H54 (cell line): ENCODE measurements at places on chromosomes 3 and 15.

DNA sequence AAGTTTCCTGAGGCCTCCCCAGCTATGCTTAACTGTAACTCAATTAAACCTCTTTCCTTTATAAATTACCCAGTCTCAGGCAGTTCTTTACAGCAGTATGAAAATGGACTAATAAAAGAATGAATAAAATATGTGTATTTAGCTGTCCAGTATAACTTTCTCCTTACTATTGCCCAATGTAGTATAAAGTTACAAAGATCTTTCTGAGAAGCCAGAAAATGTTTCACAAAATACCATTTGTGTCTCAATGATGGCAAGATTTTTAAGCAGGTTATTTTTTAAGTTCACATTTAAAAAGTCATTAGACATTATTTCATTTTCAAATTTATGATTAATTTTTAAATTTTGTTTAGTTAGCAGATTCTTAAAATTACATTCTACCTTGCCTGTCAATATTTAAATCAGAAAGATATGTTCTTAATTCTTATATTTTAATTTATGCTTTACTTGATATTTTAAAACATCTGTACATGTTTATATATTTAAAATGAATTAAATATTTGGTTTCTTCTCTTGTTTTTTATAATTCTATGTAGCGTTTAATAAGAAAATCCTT lies 189.2 kb downstream of the GBE1 start:
- DNase-seq: no peak

DNA sequence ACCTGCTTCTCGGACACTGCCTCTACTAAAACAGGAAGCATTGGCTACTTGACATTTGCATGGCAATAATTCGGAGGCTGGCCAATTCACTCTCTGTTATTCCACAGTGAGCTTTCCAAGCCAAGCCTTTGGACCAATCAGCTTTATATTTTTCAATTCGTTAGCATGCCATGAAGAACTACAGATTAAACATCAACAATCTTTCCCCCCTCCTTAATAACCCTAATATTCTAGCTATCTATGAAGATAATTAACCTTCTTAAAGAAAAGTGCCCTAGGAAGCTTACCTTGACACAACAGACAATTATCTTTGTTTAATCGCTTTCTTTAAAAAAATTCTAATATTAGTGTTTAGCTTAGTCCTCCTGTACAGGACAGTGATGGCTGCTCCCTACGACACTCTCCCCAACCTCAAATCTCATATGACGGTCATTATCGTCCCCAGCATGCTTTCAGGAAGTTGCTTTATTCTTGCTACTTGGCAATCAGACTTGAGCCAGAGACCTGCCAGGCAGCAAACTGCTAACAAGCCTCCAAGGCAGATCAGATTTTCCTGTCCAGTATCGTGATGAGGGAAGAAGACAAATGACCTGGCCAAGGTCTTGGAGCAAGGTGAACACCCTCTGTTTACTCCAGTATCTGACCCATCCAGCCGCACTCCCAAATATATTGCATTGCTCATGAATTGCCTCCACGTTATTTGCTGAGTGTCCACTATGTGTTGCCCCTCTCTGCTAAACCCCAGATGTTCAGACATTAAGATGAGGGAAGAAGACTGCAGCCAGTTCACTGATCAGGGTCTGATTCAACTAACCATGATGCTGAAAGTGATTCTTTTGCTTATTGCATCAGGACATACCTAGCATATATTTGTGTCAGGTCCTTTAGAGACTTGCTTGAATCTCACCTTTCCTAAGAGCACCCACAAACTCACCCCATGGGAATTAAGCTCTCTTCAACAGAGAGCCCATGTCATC lies 68.1 kb upstream of the LPP start:
- no peak for DNase-seq

DNA sequence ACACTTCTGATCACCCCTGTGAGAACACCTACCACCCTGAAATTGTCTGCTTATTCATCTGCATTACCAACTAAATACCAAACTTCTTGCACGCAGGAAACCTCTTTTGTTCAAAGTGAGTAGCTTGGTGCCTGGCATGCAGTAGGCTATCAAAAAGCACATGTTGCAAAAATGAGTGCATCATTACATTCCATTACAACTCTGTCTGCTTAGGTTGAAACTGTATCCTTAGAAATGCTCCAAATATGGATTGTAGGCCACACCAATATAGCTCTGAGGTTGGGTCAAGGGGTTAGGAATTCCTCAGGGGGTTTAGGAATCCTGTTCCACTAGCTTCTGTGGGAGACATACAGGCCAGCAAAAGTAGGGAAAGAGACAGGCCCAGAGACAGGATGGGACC lies 107.2 kb downstream of the THRB start:
- no peak for DNase-seq

GRCh38 chr3:33231756-33232465 lies 13.3 kb upstream of the SUSD5 start:
- DNase-seq: no peak

- peak; percentile 63 for DNase-seq
Observed at GRCh38 chr15:77546050-77546501, 86.6 kb downstream of the LINGO1 start.

DNA sequence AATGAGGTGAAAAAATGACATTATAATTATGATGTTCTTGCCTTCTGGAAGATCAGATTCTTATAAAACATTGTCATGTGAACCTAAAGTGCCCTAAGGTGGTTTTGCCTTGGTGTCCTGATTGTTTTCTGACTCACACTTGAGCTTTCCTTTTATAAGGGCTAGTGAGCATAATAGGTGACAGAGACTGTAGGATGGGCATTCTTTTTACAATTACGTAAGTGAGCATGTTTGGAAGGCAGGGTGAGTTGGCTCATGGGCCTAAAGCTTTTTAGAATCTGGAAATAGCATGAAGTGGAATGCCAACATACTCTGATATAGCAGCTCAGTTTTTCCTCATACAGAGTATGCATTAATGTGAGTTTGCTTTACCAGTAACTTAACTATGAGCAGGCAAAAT lies 41.2 kb downstream of the CRYBG3 start:
- DNase-seq: no peak
